ENCODE measurements at places on chromosomes 1 and 21. TPM values are rescaled to one million over a fixed set of nuclear protein-coding genes. Genes with fewer than 3 reads are reported as not detected.

DNA sequence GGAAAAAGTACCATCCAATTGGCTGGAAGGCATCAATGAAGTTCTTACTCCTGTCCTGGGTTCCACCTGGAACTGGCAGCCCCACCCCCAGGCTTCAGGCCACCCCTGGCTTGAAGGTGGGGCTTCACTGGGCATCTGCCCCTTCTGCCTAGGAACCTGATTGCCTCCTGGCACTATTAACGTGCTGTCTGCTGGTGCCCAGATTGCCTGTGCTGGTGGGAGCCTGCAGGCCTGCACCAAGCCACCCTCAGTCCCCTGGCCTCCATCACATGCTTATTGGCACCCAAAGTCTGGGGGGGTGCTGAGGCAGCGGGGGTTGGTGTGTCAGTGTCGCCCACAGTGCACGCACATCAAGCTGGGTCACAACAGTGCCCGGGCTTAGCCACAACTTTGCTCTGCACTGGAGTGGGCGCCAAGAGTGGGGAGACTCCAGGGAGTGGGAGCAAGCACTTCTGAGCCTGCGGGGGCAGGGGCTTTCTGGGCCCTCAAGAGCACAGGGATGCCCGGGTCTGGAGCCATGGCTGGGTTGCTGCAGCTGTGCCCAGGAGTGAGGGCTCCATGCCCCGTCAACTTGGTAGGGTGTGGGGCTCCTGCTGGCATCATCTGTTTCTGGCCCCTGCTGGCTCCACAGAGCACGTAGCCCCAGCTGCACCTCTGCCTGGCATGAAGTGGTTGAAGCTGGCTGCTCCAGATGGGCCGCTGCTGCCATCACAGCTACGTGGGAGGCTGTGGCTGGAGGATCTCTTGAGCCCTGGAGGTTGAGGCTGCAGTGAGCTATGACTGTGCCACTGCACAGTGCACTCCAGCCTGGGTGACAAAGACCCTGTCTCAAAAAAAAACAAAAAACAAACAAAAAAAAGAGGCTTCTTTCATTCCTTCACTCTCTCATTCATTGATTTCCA is 4.1 kb upstream of the LSM10 start:
- H3K27me3 ChIP-seq = no peaks in the 10 kb centered on the region
- no peak for DNase-seq
- peak overlapping the region; percentile 76 for H3K27ac ChIP-seq

DNA sequence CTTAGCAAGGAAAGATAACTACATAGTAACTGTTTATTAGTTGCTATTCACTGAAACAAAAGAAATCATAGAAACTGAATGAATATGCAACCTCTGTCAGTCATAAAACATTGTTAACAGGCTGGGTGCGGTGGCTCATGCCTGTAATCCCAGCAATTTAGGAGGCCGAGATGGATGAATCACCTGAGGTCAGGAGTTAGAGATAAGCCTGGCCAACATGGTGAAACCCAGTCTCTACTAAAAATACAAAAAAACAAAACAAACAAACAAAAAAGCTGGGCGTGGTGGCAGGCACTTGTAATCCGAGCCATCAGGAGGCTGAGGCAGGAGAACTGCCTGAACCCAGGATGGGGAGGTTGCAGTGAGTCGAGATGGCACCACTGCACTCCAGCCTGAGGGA is 44.1 kb downstream of the CRB1 start:
- DNase-seq = no peak
- H3K27me3 ChIP-seq = no peaks in the 10 kb centered on the region
- no peak overlapping the region for H3K4me3 ChIP-seq
- no peaks in the 10 kb centered on the region for H3K36me3 ChIP-seq

DNA sequence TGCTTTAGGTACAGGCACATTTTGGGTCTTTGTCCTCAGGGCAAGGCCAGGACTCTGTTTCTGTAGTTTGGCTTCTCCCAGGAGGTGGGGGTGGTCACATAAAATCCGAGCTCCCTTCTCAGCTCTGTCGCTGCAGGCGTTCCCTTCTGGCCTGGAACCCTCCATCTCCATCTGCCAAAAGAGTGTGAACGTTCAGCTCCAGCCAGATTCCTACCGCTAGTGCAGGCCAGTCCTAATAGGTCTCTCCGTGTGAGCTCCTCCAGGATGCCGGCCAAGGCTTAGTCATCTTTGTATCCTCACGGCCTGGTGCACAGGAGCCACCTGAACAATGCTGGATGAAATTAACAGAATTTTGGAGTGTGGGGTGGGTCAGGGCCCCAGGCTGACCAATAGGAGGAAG is 19.9 kb upstream of the KCNA10 start:
- H3K4me3 ChIP-seq = no peak overlapping the region
- H3K27ac ChIP-seq = no peak overlapping the region
- H3K4me1 ChIP-seq = no peaks in the 10 kb centered on the region
- H3K27me3 ChIP-seq = no peaks in the 10 kb centered on the region
- H3K36me3 ChIP-seq = no peaks in the 10 kb centered on the region
- no peak for DNase-seq

GRCh38 chr1:18836654-18837053 is 22.8 kb downstream of the TAS1R2 start:
- DNase-seq = no peak
- no peaks in the 10 kb centered on the region for H3K27me3 ChIP-seq
- no peaks in the 10 kb centered on the region for H3K36me3 ChIP-seq
- no peaks in the 10 kb centered on the region for H3K4me1 ChIP-seq
- no peak overlapping the region for H3K4me3 ChIP-seq

- H3K36me3 ChIP-seq = no peaks in the 10 kb centered on the region
- no peak for DNase-seq
- H3K4me1 ChIP-seq = no peaks in the 10 kb centered on the region
- no peak overlapping the region for H3K27ac ChIP-seq
- no peak overlapping the region for H3K4me3 ChIP-seq
- no peaks in the 10 kb centered on the region for H3K27me3 ChIP-seq
These were observed 8.7 kb downstream of the CD55 start for GRCh38 chr1:207330011-207330710.

GRCh38 chr1:157944663-157945280 is 48.7 kb upstream of the KIRREL1 start:
- H3K36me3 ChIP-seq = no peaks in the 10 kb centered on the region
- no peaks in the 10 kb centered on the region for H3K27me3 ChIP-seq
- no peak overlapping the region for H3K27ac ChIP-seq

DNA sequence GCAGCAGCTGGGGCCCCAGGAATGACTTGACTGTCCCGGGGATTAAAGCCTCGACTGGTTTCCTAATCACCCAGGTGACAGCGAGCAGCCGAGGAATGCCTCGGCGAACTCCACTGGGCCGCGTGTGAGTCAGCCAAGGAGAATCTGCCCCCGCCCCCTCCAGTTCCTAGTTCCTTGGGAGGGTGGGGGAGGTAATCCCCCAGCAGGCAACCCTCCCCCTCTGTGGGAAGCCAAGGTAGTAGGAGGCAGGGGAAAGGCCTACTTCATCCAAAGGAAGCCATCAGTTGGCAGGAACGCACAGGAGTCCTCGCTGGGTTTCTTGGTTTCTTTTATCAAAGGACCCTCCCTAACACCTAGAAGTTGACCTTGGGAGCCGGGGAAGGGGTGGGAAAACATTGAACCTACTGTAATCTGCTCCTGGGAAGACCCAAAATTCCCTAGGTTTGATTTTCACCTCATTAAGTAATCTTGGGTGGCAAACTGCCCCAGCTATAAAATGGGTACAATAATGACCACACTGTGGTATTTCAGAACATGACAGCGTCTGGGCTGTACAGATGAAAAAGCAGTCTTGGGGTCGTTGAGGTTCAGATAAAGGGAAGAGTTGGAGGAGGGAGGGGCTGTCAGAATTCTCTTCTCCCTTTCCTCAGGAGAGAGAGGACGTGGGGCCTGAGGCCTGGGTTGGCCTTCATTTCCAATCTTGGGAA is 1.4 kb downstream of the TENT5B start:
- H3K4me3 ChIP-seq = peak overlapping the region; percentile 42
- no peaks in the 10 kb centered on the region for H3K27me3 ChIP-seq
- H3K27ac ChIP-seq = peak overlapping the region; percentile 85
- H3K4me1 ChIP-seq = no peaks in the 10 kb centered on the region
- no peak for DNase-seq

DNA sequence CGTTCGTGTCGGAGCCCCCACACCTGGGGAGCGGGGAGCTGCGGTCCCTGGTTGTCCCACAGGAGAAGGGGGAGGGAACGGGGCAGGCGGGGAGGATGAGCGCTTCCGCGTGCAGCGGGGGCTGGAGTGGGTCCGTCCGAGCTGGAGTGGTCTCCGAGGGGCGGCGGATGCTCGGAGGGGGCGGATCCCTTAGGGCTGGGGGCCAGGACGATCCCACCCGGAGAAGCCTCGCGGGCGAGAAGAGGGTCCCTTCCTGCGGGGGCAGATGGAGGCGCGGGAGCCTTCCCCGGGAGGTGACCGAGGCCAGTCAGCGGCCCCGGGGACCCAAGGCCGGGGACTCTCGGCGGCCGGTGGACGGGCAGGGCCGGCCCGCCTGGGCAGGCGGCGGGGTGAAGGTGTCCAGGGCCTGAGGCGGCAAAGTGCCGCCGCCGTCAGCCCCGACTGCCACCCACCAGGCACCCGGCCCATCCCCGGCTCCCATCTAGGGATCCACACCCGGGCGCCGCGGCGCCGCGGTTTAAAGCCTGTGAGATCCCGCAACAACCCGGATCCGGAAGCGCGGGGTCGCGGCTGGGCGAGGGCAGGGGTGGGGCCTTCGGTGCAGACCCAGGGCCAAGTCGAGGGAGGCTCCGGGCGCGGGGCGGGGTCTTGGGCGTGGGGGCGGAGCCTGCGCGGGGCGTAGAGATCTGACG is 5.3 kb upstream of the CCDC27 start:
- peaks cover 24% of the 10 kb centered on the region for H3K4me1 ChIP-seq
- peak; percentile 85 for DNase-seq
- peaks cover 11% of the 10 kb centered on the region for H3K36me3 ChIP-seq
- peak overlapping the region; percentile 75 for H3K4me3 ChIP-seq

DNA sequence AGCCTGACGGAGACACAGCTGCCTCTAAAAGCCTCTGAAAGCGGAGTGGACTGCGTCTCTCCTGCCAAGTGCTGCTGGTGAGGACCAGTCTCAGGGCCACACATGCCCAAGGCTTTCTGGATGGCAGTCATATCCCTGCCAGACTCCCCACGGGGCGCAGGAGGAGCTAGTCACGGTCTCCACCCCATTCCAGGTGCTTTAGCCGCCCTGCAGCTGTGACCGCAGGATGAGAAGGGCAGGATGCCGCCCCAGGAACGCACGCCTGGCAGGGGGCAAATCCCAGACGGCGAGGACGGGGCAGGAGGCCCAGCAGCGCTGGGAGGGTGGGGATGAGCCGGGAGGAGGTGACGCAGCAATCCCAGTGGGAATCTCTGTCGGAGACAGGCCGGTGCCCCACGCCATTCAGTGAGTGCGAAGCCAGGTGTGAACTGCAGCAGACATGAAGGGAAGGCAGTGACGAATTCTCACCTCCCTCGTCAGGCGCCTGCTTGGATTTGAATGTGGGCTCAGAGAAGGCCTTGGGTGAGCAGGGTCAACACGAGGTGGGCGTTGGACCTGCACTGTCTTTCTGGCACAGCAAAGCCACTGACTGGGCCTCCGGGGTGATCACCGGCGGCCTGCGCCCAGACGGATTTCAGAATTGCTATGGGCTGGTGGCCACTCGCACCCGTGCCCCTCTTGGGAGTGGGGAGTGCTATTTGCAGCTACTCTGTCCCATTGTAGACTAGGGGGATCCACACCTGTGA is 38.5 kb upstream of the SLC19A1 start:
- no peaks in the 10 kb centered on the region for H3K36me3 ChIP-seq
- DNase-seq = no peak
- H3K27me3 ChIP-seq = no peaks in the 10 kb centered on the region
- no peak overlapping the region for H3K4me3 ChIP-seq

GRCh38 chr1:162619076-162619475 is 13.2 kb upstream of the DDR2 start:
- no peaks in the 10 kb centered on the region for H3K36me3 ChIP-seq
- DNase-seq = no peak
- no peaks in the 10 kb centered on the region for H3K4me1 ChIP-seq
- H3K27me3 ChIP-seq = no peaks in the 10 kb centered on the region
- H3K27ac ChIP-seq = no peak overlapping the region

- no peaks in the 10 kb centered on the region for H3K27me3 ChIP-seq
- H3K4me3 ChIP-seq = no peak within 1 kb of the TSS
- no peaks in the 10 kb centered on the region for H3K36me3 ChIP-seq
- DNase-seq = peak; percentile 87
These were observed at the start of gene AGT for GRCh38 chr1:230713915-230714764. Gene AGT (minus strand): TSS chr1:230714122. CDS start chr1:230710823, 3,299 bp downstream.

LCE3B gene
- not detected for total RNA-seq

PTGFR gene
- 1.2 TPM for total RNA-seq

S100A2 gene
- total RNA-seq = 41.2 TPM

ZNF124 gene
- total RNA-seq = 18.9 TPM

FCER1A gene
- total RNA-seq = not detected

PGLYRP4 gene
- total RNA-seq = 1.0 TPM

LCE6A gene
- total RNA-seq = not detected

DDI2 gene
- 39.5 TPM for total RNA-seq

Data from lung (tissue), 17 donors.